ENCODE measurements at places on chromosomes 5 and 9.

- DNase-seq, result peak; percentile 80
Observed at GRCh38 chr5:108661590-108662219, 86.0 kb upstream of the FER start.

DNA sequence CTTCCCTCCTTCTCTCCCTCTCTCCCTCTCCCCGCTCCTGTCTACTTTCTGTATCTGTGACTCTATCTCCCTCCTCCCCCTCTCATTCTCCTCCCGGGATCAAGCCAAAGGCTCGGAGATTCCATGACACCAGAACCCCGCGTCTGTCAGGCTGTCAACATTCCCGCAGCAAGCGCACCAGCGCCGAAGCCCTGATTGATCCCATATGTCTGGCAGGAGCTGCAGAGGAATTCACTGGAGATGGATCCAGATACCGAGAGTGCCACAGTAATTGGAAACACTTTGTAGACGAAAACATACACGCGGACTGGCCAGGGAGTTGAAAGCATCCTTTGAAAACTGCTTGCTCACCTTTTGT, 300 bp upstream of the SVEP1 start:
- peak; percentile 37 for DNase-seq

GRCh38 chr5:15786884-15787283, 286.9 kb downstream of the FBXL7 start:
- DNase-seq, result no peak

GRCh38 chr9:77927265-77927664, 104.3 kb downstream of the GNAQ start:
- DNase-seq, result no peak

GRCh38 chr9:115689331-115689730, 464.3 kb upstream of the PAPPA start:
- no peak for DNase-seq

- no peak for DNase-seq
Observed at GRCh38 chr5:68502531-68502930, 287.0 kb downstream of the PIK3R1 start.

- no peak for DNase-seq
Observed at GRCh38 chr5:109767997-109768396, 78.3 kb downstream of the MAN2A1 start.

DNA sequence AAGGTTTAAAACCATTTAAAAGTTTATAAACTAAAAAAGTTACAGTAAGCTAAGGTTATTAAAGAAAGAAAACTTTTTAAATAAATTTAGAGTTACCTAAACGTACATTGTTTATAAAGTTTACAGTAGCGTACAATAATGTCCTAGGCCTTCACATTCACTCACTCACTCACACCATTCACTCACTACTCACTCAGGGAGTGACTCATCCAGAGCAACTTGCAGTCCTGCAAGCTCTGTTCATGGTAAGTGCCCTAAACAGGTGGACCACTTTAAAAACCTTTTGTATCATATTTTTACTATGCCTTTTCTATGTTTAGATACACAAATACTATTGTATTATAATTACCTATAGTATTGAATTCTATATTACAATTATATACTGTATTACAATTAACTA, 190.8 kb upstream of the RASA1 start:
- peak; percentile 17 for DNase-seq

Data from RWPE1 (cell line).